Fibroblast of skin of left quadriceps (primary cell): ENCODE measurements at places on chromosomes 2 and 18.

GRCh38 chr2:219516888-219517287, 2.6 kb downstream of the ASIC4 start:
- no peak for DNase-seq

- DNase-seq, result no peak
Measured at GRCh38 chr2:113072584-113072983, 4.8 kb downstream of the IL1F10 start.

- no peak for DNase-seq
Measured at GRCh38 chr2:233936089-233936488, 18.9 kb downstream of the TRPM8 start.

DNA sequence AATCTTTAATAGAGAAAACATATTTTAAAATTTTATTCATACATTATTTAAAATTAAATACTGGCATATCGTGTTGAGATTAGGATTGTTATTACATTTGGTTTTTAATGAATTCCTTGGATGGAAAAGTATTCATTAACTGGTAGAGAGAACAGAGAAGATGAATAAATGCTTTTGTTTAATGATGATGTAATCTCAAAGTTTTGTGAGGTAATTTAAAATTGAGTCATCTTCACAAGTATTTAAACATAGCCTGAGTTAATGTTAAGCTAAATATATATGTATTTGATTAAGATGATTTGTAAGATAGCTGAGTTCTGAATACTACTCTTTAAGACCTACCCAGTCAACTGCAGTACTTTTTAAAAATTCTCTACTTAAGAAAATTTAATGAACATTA, 713.4 kb upstream of the VRK2 start:
- DNase-seq, result no peak

DNA sequence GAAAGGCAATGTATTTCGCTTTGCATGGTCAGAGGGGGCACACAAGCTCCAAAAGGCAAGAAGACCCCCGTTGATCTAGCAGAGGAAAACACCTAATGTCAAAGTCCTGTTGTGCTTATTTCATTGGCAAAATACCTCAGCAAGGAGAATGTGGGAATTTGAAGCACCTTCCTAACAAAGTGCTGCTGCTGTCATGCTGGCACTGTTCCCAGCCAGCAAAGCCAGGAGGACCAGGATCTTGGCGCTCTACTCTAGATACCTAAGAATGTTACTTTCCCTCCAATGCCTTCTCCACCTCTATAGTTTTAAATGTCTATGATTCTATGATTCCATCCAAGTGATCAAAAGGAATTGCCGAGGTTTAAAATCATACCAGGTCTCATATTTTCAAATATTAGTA, 867.9 kb upstream of the POU3F3 start:
- DNase-seq, result no peak

DNA sequence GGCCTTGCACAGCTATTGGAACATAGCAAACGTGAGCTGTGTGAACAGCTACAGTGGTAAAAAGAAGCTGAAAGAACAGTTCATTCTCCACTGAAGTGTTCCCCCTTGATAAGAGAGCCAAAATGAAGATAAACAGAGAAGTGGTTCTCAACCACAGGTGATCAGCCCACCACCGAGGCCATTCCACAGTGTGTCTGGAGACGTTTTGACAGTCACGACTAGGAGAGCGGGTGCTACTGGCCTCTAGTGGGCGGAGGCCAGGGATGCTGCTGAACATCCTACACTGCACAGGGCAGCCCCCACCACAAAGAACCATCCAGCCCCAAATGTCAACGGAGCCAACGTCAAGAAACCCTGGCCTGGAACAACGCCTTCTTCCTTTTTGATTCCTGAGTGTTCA, 38.4 kb downstream of the ADCY3 start:
- DNase-seq, result no peak
